ENCODE measurements at places on chromosomes 4 and X.

DNA sequence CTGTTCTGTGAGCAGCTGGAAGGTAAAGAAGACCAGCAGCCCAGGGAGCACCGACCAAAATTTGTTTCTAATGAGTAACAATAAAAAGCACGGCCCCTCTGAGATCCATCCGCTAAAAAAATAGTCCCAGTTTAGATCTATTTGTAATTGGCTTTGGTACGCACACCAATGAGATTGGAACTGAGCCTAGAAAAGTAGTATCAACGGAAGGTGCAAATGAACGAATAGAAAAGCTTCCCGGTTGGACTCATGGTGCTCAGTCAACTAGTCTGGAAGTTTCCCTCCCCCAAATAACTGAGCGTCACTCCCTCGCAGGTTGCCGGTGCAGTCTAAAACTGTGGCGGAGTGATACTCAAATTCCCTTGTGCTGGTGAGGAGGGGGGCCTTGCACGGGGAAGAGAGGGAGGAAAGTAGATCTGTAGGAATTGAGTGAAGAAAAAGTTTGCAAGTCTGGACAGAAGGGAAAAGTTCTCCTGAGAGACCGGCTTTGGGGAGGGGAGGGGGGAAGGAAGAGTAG, at the start of gene COL4A5:
Gene COL4A5 (plus strand): TSS at position 413 of the 517 bp plus-strand sequence. CDS start 288 bp downstream, outside the sequence.
- DNase-seq = no peak

DNA sequence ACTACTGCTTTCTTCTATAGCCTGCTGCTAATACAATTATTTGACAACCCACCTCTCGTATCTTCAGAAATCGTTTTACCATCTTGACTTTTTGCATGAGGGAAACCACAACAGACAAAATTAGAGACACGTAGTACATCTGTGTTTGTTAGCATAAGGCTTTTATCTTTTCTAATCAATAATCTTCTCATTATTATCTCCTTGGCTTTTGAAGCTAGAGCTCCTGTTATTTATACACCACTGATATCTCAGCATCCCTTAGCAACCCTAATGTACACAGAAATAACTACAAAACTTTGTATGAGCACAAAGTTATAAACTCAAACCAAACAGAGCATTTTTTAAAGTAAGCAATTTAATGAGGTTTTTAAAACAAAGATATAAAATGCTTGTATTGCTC, 39.7 kb downstream of the CORIN start:
- no peak for DNase-seq

DNA sequence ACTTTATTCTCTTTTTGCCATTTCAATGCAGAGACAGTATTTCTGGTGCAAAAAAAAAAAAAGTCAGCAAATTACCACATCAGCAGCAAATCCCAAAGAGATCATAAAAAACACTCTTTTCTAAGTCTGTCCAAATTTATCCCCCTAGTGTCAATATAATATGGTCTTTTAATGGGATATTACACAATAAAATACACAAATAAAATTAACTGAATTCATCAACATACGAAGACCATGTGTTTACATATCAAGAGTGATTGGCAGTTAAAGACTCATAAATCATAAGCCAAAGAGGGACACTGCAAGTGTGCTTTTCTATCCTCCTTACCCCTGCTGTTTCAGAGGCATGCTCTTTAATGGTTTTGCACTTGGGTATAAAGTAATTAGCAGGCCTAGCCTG, 340.2 kb upstream of the DKK2 start:
- no peak for DNase-seq

- DNase-seq = no peak
Measured at GRCh38 chrX:141903400-141904155, at the start of gene MAGEC1. MAGEC1 (plus strand) TSS chrX:141903894; CDS start chrX:141905073, 1,179 bp downstream.

DNA sequence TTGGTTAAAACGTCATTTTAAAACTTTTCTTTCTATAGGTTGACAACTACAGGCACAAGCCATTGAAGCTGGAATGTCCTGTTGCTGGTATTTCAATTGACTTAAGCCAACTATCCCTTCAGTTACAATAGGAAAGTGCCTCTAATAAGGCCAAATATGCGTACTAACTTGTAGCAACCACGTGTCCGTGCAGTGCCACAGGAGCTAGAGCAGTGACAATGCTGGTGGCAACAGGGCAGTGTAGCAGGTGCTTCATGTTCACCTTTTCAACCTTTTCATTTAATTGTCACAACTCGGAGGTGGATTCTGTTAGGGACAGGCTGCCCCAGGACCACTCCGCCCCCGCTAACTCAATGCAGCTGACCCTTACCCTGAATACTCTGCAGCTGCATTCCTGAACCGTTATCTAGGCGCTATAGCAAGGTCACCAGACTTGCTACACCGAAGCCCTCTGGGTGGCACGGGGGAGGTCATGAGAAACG, 37.7 kb downstream of the ERVMER34-1 start:
- DNase-seq = no peak

GRCh38 chr4:101871962-101872676, 81.6 kb downstream of the BANK1 start:
- no peak for DNase-seq

DNA sequence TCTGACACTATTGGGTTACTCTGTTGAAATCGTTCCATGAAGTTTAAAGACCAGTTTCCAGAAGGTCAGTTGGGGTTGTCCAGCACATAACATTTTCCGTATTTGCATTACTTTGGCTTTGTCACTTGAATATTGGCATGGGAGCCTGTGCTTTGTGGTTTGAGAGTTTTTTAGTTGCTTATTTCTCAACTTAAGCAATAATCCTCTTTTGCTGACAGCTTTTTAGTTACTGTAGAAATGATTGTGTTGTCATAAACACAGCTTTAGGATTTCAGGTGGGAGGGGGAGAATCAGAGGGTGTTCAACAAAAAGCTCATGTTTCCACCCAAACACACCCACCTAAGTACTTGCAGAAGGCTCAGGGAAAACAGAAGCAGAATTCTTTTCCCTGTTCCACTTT, 210.7 kb upstream of the TLL1 start:
- no peak for DNase-seq

- DNase-seq = no peak
Measured at GRCh38 chr4:73408181-73408867, 4.2 kb downstream of the ALB start.

- DNase-seq = no peak
Measured at GRCh38 chr4:86098691-86099090, 261.2 kb downstream of the MAPK10 start.

DNA sequence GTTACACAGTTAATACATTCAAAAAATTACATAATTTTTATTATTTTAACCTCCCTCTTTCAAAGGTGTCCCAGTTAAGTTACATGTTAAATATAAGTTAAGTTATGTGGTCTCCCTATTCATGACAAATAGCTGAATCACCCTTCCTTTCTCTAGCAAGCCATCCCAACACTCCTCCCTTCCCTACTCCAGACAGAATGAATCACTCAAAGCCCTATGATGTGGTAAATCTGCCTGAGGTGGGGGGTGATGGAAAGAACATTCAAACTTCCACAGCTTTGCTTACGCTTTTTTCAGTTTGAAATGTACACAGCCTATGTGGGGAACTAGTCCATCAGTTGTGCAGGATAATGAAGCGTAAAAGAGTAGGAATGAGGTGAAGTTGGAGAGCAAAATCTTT, 90.2 kb downstream of the CXCL13 start:
- DNase-seq = no peak

DNA sequence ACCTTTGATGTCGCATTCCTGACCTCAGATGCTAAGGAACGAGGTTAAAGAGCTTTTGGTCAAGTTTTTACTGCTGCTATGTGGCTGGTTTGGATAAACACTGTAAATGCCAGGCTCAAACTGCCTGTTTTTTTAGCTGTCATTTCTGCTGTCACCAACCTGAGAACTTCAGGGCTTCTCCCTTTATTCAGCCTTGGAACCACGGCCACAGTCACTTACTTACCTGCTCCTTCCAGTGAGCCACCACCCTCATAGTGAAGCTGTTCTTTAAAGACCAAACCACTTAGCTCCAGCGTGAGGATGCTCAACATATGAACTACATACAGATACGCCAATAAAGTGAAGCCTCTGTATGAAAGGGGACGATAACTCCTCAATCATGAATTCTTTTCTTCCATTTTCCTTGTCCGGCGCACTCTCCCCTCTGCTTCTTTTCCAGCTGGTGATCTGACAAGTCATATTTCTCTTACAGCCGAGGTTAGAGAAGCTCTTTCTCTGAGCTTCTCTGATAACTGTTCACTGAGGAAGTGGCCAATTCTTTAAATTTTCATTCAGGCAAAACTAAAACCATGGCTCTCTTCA, 152.8 kb upstream of the ANK2 start:
- DNase-seq = no peak

GRCh38 chr4:30763321-30763727, 43.2 kb downstream of the PCDH7 start:
- no peak for DNase-seq

- DNase-seq = no peak
Measured at GRCh38 chr4:121053601-121054143, 18.7 kb downstream of the NDNF start.

DNA sequence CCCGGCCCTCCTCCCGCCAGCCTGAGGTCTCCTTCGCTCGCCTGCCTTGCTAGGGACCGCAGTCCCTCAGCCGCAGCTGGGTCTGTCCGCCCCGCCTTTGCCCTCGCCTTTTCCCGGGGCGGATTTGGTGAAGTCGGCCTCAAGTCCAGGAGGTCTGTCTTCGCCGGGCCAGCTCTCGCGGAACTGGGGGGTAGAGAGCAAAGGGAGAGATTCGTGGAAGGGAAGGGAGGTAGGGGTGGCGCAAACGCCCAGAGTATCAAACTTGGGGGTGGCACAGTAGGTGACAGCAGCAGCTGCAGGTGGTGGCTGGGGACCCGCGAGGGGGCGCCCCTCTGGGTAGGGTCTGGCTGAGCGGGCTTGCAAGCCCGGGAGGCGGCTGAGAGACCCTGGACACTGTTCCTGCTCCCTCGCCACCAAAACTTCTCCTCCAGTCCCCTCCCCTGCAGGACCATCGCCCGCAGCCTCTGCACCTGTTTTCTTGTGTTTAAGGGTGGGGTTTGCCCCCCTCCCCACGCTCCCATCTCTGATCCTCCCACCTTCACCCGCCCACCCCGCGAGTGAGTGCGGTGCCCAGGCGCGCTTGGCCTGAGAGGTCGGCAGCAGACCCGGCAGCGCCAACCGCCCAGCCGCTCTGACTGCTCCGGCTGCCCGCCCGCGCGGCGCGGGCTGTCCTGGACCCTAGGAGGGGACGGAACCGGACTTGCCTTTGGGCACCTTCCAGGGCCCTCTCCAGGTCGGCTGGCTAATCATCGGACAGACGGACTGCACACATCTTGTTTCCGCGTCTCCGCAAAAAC, at the start of gene NPY2R:
Gene NPY2R (plus strand): TSS at position 379 of the 797 bp plus-strand sequence. CDS start 5,304 bp downstream, outside the sequence.
- DNase-seq = no peak

- no peak for DNase-seq
Measured at GRCh38 chr4:127672111-127672510, 39.4 kb downstream of the INTU start.

DNA sequence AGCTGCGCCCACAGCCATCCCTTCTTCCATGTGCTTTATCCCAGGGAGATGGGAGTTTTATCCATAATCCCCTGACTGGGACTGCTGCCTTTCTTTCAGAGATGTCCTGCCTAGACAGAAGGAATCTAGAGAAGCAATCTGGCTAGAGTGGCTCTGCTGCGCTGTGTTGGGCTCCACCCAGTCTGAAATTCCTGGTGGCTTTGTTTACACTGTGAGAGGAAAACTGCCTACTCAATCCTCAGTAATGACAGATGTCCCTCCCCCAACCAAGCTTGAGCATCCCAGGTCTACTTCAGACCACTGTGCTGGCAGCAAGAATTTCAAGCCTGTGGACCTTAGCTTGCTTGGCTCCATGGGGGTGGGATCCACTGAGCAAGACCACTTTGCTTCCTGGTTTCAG, 116.9 kb upstream of the AR start:
- DNase-seq = no peak

DNA sequence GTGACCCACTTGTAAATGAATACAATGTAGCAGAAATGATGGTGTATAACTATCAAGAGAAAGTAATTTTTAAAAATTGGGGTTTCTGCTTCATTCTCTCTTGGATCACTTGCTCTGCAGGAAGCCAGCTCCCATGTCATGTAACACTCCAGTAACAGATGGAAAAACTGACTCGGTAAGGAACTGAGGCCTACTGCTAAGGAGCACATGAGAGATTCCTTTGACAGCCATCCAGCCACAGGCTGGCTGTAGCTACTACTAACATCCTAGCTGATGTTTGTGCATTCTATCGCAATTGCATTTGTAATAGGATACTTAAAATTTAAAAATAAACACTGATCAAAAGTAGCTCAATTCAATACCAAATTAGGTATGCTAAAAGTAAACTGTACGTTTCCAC, 102.3 kb upstream of the MAB21L2 start:
- DNase-seq = no peak

DNA sequence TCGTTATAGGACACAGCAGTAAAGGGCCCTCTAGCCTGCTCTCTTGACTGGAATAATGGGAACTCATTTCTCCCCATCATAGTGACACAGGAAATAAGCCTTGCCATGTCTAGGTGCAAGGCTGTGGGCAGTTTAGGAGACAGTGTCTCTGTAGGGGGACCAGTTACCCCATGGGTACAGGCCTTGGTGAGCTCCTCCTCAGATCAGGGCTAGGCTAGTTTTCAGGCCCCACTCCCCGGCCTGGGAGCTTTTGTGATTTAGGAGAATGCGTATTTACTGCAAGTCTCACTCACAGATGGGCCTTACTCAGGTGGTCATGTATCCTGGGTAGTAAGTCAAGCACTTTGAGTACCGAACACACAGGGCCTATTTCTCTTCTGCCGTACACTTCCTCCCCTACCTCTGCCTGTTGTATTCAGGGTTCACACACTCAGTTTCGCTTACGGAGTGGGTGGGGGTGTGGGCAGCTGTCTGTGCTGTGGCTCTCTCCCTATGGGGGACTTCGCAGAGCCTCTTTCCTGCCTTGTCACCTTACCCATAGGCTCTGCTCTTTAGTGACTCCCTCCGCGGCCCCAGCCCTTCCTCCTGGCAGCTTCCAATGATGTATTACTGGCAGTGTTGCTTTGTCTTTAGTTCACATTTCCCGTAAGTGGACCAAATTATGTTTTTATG, 34.2 kb downstream of the FAM193A start:
- DNase-seq = peak; percentile 29

DNA sequence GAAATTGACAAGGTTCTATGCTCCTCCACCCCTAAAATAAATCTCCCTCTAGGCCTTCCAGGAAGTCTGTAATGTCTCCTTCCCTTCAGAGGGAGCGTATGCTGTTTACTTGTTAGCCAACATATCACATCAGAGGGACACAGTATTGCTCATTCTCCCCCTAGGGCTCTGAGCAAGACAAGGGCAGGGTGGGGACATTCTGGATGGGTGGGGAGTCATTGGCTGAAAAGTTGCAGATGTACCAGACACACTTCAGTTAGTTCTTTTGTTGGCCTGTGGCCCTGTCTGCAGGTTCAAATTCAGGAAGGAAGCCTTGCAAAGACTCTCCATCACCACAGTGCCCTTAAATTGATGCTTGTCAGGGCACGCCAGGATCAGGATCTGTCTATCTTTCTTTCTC, 106.3 kb upstream of the TEX13D start:
- no peak for DNase-seq

All from stimulated activated CD8-positive, alpha-beta memory T cell treated with anti-CD3 and anti-CD28 coated beads, Interleukin-7, amount 100 ng/mL, for 1 hour (primary cell).